ENCODE measurements at places on chromosomes 7 and 10.
A peak's percentile ranks its signal among the peaks of the same experiment; 100 is the strongest.

- no peak for DNase-seq
Observed at GRCh38 chr7:24812305-24812945, 55.2 kb upstream of the GSDME start.

DNA sequence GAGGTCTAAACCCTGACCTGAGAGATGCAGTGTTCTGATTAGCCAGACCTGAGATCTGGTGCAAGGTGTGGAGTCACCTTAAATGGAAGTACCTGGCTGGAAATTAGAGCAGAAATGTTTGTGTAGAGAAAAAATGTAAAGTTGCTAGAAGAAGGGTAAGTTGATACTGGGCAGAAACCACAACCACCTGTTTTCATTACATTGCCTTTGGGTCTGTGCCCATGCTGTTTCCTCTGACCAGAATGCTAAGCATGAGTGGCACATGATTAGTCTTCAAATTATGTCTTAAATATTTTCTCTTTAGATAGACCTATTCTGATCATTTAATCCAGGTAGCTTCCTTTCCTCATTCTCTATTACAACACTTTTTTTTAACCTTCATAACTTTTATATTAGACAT is 69.0 kb downstream of the CASD1 start:
- DNase-seq: no peak

GRCh38 chr10:74927701-74928100 is 101.3 kb downstream of the KAT6B start:
- peak; percentile 59 for DNase-seq

DNA sequence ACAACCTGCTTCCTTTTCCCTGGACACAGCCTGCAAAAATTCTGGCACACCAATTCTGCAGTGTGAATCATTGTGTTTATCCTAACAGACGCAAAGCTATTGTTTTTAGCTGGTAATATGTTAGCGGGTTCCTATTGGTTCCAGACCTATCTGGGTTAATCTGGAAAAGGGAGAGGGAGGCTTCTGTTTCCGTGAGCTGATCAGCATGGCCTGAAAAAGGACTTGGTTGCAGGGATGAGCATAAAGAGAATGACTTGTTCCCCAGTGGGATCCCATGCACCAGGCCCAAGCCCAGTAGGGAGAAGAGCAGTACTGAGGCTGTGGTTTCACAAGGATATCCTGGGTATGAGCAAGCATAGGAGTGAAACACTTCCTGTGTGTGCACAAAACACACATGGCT is 78.4 kb downstream of the PDE1C start:
- no peak for DNase-seq

DNA sequence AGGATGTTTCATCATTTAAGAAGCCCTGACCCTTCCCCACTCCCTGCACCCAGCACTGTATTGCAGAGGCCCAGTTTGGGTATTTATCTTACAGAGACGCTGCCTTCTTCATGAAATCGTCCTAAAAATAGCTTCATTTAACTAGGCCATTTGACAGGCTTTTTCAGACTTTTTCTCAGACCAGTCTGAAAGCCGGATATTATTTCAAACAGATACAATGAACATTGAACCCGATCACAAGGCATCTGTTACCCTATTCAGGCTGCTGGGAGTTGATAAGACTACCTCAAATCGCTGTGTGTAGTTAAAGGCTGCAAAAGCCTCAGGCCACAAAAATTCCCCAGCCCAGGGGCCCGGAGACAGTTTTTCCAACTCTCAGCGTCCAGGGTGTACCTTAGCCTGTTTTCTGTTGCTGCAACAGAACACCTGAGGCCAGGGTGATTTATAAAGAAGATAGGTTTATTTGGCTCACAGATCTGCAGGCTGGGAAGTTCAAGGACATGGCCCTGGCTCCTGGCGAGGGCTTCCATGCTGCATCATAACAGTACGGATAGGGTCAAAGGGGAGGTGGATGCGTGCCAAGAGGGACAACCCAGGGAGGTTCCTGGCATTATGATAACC is 130.7 kb upstream of the SH2B2 start:
- DNase-seq: no peak

GRCh38 chr10:77583527-77583926 is 54.1 kb downstream of the KCNMA1 start:
- DNase-seq: no peak

DNA sequence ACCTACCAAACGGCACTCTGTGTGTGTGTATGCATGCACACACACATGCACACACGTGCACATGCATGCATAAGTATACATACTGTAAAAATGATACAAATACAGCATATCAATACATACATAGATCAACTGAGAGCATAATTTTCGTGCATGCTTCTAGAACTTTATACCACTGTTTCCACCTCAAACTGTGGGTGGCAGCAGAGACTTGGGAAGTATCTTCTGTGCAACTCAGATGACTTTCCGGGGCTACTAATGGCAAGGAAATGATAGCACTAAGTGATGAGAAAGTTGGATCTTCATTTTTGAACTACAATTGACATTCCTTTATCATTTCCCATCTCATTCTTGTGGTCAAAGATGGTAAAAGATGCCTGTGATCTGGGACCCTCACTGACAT is 570.7 kb downstream of the REEP3 start:
- DNase-seq: no peak

DNA sequence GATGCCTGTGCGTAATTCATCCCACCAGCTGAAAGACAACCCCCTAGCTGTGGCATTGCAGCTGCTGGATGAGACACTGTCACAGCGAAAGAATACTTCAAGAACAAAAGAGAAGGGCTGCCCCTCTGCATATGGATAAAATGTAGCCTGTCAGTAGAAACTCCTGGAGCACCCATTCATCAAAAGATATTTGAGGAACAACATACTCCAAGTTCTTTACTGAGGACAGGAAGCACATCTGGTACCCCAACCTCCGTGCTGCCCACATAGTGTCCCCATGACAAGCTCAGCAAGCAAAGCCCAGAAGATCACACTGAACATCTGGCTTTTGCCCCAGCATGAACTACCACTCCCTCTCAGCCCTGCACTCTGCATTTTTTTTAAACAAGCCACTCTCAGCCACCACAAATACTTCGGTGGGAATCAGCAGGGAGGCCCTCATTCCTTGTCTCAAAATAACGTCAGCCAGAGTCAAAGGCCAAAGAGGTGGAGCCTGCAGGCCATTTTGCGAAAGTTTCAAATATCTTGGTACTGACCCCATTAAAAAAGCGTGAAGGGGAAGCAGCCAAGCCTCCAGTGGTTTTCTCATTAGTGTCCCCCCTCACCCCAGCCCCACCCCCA is 1.7 kb downstream of the CREB3L2 start:
- DNase-seq: peak; percentile 97

DNA sequence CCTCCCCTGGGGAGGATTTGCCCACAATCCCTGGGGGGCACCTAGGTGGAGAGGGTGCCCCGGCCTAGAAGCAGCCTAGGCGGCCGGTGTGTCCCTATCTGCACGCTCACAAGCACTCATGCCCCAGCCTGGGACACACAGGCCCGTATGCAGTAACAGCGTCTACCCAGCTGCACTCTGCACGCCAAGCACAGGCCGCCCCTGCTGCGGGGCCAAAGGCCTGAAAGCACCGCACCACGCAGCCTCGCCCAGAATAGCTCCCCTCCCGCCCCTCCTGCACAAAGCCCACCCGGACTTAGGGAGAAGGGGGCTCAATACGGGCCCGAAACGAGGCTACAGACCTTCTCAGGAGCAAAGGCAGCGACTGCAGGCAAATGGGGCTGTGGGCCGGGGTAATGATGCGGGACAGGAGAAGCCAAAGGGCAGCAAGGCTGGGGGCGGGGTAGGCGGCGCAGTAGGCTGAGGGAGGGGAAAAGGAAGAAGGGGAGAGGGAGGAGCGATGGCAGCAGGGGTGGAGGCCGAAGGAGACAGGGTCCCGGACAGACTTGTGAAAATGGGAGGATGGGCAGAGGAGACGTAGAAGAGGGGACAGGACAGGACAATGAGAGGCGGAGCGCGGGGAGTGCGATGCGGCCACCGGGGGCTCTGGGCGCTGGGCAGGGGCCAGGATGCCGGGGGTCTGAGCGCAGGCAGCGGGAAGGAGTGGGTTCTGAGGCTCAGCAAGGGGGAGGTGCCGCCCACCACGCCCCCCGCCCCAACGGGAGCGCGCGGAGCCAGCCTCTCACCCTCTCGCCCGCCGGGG is 544 bp downstream of the GPRIN2 start:
- no peak for DNase-seq

GRCh38 chr10:74600170-74600569 is 226.2 kb upstream of the KAT6B start:
- DNase-seq: no peak

DNA sequence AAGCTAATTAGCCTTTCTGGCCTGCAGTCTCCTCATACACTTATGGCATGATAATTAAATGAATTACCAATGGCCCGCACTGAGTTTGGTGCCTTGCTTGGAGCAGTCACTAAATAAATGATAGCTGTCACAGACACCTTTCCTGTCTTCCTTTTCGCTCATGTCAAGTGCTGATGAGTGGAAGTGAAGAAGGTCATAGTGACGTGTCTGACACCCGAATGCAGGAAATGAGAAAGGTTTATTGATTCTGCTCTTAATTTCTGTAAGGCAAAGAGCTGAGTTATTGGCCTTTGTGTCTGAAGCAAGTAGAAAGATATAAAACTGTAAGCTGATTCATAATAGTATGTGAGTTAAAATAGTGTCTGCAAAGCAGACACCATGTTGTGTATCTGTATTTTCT is 13.2 kb upstream of the ESYT2 start:
- DNase-seq: no peak

- DNase-seq: no peak
Observed at GRCh38 chr7:30650421-30650808, 31.8 kb downstream of the CRHR2 start.

- DNase-seq: peak; percentile 63
Observed at GRCh38 chr7:148699024-148699781, 500 bp downstream of the CUL1 start.

- peak; percentile 59 for DNase-seq
Observed at GRCh38 chr10:102602272-102603045, 41.8 kb upstream of the TRIM8 start.

GRCh38 chr7:128827248-128827958 is 2.8 kb upstream of the FLNC start:
- DNase-seq: peak; percentile 82

GRCh38 chr10:130489891-130490290 is 353.7 kb downstream of the GLRX3 start:
- no peak for DNase-seq

DNA sequence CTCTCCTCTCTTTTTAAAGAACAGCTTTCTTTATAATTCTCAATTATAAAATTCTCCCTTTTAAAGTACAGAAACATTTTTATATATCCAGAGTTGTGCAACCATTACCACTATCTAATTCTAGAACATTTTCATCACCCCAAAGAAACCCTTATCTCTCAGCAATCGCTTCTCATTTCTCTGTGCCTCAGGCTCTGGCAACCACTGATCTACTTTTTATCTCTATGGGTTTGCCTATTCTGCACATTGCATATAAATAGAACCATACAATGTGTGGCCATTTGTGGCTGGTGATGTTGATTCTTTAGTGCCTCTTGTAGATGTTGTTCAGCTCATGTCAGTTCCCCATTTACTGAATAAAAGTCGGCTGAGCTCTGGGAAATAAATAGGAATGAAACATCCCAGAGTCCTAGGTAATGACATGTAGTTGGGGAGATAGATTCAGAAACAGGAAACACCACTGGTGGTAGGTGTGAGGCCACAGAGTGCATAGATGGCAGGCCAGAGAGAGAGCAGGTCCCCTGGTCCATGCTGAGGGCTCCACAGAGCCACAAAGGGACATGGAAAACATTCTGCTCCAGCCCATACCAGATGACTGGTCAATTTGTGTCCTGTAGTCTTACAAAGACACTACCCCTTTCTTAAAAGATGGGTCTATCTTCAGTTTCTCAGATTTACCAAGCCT is 126.5 kb downstream of the PLPP4 start:
- DNase-seq: no peak

GRCh38 chr7:130446259-130446658 is 5.4 kb upstream of the CEP41 start:
- no peak for DNase-seq

DNA sequence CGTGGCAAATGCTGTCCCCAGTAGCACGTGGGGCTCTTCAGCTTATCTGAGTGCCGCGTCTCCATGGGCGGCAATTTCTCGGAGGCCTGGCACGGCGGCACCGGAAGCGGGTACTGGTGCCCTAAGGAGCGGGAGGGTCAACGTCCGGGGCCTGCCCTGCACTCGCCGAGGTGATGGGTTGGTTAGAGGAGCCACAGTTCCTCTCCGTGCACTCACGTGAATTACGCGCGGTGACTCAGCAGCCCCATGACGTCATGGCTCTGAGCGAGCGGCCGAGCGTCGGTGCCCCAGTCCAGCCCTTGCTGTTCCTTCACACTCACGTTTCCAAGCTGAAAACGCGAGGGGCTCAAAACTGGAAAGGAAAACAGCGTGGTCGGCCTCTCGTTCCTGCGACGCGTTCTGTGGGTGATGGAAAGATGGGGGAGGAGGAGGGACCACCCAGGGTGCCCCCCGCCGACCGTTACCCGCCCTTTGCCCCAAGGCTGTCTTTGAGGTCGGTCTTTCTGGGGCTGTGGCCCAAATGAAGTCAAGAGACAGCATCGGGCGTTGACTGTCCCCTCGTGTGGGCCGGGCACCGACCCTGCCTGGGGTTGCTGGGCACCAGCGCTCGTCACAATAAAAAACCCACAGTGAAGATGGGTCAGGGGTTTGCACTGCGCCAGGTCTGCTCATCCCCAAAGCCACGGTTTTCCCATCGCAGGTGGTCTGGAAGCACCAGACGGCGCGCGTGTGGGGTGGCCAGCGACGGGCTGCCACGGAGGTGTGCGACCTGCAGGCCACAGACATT is 70.4 kb upstream of the CFAP46 start:
- DNase-seq: no peak
